Stimulated activated CD8-positive, alpha-beta memory T cell treated with anti-CD3 and anti-CD28 coated beads, Interleukin-2, amount 100 ng/mL, for 1 hour (primary cell): ENCODE measurements at places on chromosomes 1 and 21.

DNA sequence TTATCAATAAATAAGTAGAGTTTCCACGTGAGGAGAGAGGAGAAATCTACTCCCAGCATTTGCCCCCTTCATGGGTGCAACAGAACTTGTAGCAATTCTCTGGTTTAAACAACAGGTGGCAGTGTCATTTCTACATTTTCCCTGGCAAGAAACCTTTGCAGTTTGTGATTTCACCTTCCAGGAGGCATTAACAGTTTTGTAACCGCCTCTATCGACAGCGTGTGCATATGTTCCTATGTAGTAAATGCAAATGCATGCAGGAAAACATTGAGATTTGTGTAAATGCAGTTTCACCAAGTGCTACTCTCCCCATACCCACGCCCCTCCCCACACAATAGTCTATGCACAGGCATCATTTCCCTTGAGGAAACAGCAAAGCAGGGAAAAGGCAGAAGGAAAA, 494.7 kb downstream of the SMYD3 start:
- no peak for DNase-seq

DNA sequence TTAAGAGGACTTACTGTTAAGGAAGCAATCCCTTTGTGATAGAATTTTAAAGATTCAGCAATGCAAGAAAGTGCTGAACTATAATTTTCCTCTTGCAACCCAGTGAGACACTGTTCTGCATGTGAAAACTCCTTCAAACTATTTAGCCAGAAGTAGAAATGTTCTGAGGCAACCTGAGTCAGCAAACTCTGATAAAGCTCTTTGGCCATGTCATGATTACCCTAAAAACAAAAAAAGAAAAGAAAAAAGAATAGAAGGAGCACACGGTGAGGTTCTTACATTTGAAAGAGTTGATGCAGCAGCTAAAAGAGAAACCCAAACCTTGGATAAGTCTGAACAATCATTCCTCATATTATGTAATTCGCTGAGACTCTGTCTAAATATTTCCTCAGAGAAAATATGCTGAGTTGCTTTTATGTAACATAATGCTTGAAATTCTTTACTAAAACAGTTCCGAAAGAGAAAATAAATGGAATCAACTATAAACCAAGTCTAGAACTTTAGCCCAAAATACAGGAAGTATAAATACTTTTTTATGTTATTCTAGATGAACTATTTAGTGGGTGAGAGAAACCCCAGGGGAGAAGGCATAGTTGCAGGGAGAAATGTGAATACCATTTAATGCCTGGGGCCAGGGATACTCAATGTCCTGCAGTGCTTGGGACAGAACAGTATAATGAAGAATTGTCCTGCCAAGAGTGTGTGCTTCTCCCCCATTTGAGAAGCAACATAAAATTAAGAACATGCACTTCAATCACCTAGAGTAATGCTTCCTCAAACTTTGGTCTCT, 60.0 kb downstream of the INTS7 start:
- DNase-seq = no peak

- DNase-seq = no peak
Measured at GRCh38 chr1:55050283-55050682, 10.9 kb downstream of the PCSK9 start.

- DNase-seq = no peak
Measured at GRCh38 chr21:27647921-27648320, 681.0 kb upstream of the ADAMTS5 start.

DNA sequence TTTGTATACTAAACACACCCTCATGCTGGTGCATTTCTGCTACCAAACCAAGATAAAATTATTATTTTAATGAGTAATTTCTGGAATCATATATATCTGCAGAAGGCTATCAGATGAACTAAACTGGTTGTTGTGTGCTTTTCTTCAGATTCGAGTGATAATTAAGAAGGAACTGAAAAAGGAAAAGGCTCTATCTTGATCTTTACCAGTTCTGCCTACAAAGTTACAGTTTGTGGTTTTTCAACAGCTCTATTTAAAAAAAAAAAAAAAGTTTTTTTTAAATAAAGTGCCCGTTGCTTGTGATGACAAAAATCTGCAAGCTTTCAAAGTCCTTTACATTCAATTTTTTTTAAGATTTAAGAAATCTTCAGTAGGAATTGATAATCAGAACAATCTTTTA, 13.6 kb downstream of the DENND1B start:
- DNase-seq = no peak

GRCh38 chr21:41983229-41983628, 26.9 kb downstream of the ZBTB21 start:
- no peak for DNase-seq

GRCh38 chr1:93813076-93813475, 65.9 kb downstream of the DNTTIP2 start:
- no peak for DNase-seq

DNA sequence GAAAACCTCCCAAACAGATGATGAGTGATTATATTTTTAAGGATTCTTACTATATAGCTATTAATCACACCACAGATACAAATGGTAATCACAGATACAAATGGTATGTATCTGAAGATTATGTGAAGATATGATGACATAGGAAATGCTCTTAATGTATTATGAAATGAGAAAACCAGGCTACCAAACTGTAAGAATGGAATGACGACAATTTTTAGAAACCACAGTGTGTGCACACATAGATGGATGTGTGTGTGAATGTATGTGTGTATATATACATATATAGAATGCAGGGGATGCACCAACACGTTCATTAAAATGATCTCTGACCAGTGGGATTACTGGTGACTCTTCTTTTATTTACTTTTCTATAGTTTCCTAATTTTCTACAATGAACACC, 21.5 kb upstream of the ENAH start:
- DNase-seq = no peak

DNA sequence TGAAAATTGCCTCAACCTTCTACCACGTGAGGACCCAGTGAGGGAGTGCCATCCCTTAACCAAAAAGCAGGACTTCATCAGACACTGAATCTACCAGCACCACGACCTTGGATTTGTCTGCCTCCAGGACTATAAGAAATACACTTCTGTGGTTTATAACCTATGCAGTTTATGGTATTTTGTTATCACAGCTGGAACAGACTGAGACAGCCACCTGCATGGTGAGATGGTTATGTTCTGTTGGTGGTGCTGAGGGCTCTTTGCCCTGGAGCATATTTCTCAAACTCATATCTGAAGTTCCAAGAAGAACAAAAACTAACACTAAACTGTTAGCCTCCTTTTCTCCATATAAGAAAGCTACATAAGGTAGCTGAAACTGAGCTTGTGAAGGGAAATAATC, 69.8 kb upstream of the RGS18 start:
- DNase-seq = no peak

- DNase-seq = no peak
Measured at GRCh38 chr1:188056011-188056410, 1227.3 kb downstream of the PLA2G4A start.

GRCh38 chr1:151062741-151063371, 2.7 kb downstream of the MLLT11 start:
- DNase-seq = no peak

- DNase-seq = no peak
Measured at GRCh38 chr1:177979272-177979671, 9.4 kb upstream of the SEC16B start.

GRCh38 chr1:17281775-17282181, 26.2 kb upstream of the PADI4 start:
- DNase-seq = no peak

DNA sequence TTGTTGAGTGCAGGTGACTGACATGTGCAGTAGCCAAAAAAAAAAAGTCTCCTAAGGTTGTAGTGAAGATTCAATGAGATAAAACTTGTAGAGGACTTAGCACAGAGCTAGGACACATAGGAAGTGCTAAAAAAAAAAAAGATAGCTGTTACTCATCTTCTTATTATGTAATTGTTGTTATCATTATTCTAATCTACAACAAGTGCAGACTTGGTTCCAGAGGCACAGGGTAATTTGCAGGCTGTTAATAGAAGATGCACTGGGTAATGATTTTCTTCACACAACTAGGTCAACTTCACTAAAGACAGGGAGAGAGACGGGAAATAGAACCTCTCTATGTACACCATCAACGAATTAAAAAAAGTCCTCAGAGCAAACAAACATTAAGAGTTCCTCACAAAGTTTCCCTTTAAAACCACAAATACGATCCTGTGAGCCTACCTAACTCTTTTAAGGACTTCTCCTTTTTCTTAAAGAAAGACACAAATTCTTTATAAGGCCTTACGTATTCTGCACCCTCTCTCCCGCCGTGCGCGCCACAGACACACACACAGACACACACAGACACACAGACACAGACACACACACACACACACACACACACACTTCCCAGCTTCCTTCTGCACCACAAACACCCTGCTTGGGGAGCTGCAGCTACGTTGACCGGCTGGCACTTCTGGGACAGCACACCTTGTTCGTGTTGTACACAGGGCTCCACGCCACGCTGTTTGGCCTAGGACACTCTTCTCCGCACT, 49.8 kb upstream of the GADD45A start:
- no peak for DNase-seq

GRCh38 chr1:4379451-4380175, 274.8 kb upstream of the AJAP1 start:
- no peak for DNase-seq

DNA sequence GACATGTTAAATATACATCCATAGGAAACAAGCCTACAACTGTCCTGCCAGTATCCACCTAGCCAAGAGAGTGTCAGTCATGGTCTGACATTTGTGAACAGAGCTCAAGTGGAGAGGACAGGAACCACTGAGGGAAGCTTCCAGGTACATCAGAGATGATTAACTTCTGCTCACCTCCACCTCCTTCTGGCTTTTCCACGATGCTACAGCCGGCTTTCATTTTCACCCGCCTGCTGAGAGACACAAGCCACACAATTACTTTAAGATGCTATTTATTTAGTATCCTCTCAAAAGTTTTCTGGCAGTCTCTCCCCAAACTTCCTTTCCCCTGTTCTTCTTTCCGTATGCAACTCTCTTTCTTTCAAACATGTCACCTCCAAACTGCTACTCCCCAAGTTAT, 2.1 kb downstream of the ETV3 start:
- no peak for DNase-seq

GRCh38 chr1:217135569-217135915, 412.3 kb upstream of the ESRRG start:
- no peak for DNase-seq

GRCh38 chr1:210376836-210377372, 48.2 kb downstream of the HHAT start:
- no peak for DNase-seq

- no peak for DNase-seq
Measured at GRCh38 chr1:184389446-184389845, 2.6 kb downstream of the C1orf21 start.

DNA sequence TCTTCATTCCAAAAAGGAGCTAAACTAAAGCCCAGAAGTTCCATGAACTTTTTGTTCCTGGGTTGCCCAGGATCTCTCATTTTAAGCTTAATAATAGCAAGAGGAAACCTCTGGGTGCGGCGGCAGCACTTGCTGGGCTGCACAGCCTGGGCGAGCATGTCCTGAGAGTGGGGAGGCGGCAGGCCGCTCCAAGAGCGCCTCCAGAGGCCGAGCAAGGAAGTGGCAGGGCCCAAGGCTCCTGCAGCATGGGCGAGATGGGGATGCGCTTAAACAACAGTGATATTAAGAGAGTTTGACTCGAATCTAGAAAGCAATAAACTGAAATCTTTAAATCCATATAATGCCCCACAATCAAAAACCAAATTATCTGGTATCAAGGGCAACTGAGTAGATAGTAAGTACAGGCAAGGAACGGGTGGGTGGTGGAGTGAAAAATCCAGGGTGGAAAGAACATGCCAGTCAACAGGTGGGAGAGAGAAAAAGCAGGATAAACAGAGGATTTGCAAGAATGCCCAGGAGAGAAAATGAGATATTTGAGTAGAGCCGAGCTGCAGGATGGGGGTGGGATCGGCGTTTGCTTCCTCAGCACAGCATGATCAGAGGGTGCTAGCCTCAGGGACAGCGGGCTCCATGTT, 14.1 kb upstream of the TNR start:
- no peak for DNase-seq

DNA sequence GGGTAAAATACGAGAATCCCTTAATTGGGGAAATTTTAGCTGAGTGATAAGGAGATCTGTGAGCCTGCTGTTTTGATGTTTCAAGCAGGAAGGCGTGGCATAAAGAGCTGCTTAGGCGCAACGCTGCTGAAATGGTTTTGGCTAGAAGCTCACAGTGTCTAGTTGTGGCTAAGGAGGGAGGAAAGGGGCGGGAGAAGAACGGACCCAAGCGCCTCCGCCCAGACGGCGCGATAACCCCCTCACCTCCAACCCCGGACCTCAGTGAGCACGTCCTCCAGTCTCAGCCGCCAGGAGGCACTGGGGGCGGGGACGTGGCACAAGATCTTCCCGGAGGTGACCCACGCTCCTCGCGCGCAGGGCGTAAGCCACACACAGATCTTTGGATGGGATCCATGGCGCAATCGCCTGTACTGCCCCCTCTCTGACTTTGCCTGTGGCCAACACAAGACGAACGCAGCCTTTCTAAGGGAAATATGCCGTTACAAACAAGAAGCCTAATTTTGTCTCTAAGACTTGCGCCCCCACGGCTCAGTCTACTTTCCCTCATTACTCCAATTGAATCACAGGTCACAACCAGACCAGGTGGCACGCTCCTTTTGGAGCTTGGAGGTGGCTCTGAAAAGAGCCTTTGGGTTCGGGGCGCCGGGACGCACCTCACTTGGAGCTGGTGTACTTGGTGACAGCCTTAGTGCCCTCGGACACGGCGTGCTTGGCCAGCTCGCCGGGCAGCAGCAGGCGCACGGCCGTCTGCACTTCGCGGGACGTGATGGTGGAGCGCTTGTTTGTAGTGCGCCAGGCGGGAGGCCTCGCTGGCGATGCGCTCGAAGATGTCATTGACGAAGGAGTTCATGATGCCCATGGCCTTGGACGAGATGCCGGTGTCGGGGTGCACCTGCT, 23.4 kb upstream of the RNF187 start:
- peak; percentile 26 for DNase-seq

DNA sequence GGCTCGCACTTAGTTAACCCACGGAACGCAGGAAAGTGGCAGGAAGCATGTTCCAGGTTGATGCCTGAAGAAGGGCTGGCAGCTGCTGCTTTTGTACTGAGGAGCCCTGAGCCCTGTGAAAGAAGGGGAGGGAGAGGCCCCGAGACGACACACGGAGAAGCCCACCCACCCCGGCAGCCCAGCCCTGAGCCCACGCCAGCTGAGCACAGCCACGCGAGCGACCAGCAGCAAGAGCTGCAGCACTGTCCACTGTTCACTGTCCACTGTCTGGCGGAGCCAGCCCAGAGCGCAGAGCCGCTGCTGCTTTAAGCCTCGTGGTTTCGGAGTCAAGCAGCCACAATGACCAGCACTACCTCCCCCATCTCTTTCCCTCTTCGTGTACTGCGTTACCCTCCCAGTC, 5.3 kb downstream of the LRRC47 start:
- DNase-seq = no peak

DNA sequence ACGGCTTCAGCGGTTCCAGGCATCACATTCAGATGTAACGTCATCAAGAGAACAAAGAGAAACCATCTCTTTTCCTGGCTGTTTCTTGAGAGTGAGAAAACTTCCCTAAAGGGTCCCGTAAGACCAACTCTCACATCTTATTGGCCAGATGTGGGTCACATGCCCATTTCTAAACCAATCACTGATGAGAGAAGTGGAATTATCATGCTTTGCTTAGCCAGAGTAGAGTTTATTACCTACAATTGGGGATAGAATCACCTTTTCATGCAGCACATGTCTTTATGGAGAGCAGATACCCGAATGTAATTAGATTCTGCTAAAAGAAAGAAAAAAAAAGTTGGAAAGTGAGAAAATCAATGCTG, 54.4 kb downstream of the LYPLAL1 start:
- DNase-seq = no peak
